ENCODE measurements at places on chromosomes 5 and 9.

DNA sequence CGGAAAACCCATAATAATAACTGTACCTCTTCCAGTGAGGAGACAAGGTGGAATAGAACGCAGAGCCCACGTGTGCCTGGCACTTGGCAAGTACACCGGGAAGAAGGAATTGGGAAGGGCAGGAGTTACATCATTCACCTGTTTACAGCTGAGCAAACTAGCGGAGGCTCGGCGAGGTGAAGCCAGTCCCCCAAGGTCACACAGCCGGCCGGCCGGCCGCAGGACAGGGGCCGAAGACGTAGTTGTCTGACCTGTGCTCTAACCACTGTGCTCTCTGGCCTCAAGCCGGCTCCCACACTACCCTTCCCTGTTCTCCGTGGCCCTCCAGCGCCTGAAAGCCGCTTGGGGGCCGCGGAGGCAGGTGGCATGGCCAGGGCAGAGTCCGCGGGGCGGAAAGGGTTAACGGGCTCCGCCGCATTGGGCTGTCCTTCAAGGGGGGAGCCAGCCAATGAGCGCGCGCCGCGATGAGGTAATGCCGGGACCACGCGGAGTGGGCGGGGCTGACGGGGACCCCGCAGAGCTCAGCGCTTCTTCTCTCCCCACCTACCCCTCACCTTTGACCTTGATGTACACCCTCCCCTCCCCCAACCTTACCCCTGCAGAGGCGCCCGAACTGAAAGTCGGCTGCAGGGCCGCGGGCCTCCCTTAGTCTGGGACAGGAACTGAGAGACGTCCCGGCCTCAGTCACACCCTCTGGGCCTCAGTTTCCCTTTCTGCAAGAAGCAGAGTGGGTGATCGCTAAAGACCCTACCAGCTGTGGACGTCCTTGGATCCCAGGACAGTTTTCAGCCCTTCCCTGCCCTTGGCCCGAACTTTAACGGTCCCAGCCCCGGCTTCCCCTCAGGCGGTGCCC, 125.1 kb downstream of the C9orf50 start:
- no peak for DNase-seq

DNA sequence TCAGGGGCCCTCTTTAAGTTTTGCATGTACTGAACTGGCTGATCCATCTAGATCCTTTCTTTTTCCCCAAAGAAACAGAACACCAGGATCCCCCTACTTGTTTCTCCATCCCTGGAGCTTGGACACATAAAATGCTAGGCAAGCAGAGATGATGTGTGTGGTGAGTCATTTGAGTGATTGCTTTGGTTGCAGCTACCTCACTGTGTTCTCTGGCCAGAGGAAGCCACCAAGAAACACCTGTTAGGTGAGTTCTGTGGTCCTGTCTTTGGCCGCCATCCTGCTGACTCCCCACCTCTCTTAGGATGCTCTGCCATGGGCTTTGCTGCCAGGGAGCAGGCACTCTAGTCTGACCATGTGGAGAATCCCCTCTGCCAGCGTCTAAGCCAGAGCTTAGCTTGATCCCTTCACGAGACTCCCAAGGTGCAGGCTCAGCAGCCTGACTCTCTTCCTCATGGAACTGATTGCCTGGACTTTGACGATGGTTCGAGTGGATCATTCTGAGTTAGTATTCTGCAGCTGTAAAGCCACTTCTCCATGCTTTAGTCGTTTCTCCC, 27.3 kb upstream of the DENND1A start:
- DNase-seq = no peak

GRCh38 chr5:78920604-78921003, 64.5 kb downstream of the ARSB start:
- DNase-seq = no peak

DNA sequence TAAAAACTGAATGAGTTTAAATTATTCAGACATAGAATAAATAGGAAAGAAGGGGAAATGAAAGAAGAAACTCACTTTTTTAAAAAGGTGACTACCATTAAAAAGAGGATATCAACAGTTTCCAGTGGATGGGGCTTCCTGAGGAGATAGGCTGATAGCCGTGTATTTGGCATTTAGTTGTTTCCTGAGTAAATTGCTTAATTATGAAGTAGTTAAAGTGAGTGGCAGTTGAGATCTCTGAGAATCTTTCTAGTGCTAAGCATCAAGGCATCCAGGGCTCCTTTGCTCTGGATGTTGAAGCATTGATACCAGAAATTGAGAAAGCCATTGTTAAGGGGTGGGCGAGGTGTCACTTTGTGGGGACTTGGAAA, 2.7 kb downstream of the TNFAIP8 start:
- DNase-seq = no peak

GRCh38 chr9:83544002-83544698, 5.9 kb upstream of the FRMD3 start:
- DNase-seq = no peak

- peak; percentile 83 for DNase-seq
These were observed 78.9 kb upstream of the RPS23 start for GRCh38 chr5:82356808-82357671.

DNA sequence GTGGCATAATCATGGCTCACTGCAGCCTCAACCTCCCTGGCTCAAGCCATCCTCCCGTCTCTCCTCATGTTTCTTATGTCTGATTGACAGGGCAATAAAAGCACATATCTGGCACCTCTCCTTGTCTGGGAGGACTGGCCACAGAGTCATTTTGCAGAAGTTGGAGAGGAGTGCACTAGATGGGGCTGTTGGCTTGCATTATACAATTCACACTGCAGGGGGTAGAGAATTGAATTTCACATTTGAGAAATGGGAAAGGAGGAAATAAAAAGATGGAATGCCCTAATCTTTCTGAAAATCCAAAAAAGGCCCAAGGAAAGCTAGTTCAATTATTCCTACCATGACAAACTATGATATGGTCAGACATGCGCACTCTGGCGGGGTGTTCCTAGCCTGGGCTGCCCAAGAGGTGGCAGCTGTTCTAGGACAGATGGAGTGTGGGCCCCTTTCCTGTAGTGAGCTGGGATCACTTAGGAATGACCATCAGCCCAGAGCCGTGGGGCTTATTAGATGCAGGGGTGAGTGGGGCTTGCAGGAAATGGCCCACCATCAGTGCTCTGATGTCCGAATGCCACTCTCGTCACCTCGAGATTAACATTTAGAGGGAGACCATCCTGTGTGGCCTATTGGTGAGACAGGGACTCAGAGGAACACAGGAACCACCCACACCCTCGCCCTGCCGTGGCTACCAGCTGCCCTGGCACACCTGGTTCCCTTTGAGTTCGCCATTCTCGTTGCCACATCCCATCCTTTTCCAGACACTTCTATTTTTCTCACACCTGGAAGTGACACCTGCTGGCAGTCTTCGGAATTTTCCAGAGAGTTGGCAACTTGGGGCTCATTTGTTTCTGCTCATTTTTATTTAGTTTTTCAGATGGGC, 21.8 kb upstream of the ANKRD18A start:
- DNase-seq = no peak

- no peak for DNase-seq
These were observed 150.0 kb downstream of the CDC42SE2 start for GRCh38 chr5:131413605-131414559.

- no peak for DNase-seq
These were observed 23.0 kb downstream of the SLC9A3 start for GRCh38 chr5:501105-501830.

GRCh38 chr5:158910782-158911692, 188.7 kb downstream of the EBF1 start:
- no peak for DNase-seq

DNA sequence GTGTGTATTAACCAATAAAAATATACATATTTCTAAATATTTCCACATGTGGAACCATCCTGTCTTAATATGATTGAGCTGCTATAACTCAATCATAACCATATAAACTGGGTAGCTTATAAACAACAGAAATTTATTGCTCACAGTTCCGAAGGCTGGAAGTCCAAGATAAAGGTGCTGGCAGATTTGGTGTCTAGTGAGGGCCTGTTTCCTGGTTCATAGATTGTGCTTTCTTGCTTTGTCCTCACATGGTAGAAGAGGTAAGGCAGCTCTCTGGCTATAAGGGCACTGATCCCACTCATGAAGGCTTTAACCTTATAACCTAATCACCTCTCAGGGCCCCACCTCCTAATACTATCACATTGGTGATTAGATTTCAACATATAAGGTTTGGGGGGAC, 14.0 kb upstream of the PRKAA1 start:
- DNase-seq = no peak

GRCh38 chr5:86646671-86647070, 28.9 kb downstream of the COX7C start:
- no peak for DNase-seq

- no peak for DNase-seq
These were observed 173.7 kb downstream of the CPLANE1 start for GRCh38 chr5:37075399-37075950.

- DNase-seq = no peak
These were observed 33.3 kb downstream of the PIP5K1B start for GRCh38 chr9:68738358-68738757.

- DNase-seq = no peak
These were observed 56.8 kb upstream of the PHYKPL start for GRCh38 chr5:178289438-178289837.

GRCh38 chr9:3391414-3391813, 134.4 kb downstream of the RFX3 start:
- no peak for DNase-seq

DNA sequence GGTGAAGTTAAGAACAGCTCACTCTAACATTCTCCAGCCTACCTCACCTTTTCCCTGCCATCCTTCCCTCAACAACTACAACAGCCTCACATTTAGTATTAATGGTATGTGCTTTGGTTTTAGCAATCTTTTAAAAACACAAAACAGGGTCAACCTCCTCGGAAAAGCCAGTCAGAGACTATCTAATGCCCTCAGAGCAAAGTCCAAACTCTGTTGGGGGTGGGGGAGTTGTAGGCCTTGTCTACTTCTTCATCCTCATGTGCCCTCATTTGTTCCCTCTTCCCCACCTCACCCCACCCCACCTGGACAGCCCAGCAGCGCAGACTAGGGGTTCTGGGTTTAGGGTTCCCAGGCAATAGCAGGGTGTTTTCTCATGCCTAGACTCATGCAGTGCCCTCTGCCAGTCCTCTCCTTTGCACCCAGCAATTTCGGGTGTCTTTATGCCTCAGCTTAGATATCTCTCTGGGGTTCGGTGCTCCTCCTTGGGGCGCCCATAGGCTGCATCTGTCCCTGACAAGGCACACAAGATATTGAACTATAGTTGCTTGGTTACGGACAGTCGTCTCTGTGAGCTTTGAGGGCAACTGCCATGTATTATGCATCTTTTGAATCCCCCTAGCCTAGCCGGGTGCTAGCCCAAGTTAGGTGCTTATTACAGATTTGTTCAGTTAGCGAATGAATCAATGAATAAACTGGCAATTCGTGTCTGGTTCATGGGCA, 762 bp upstream of the TCOF1 start:
- no peak for DNase-seq

GRCh38 chr9:134590240-134591081, 51.1 kb upstream of the COL5A1 start:
- no peak for DNase-seq

- DNase-seq = no peak
These were observed 85.5 kb upstream of the MYO10 start for GRCh38 chr5:17021602-17021932.

GRCh38 chr5:134018154-134018985, 13.6 kb upstream of the VDAC1 start:
- no peak for DNase-seq

GRCh38 chr9:88808019-88808656, 183.1 kb upstream of the S1PR3 start:
- no peak for DNase-seq

DNA sequence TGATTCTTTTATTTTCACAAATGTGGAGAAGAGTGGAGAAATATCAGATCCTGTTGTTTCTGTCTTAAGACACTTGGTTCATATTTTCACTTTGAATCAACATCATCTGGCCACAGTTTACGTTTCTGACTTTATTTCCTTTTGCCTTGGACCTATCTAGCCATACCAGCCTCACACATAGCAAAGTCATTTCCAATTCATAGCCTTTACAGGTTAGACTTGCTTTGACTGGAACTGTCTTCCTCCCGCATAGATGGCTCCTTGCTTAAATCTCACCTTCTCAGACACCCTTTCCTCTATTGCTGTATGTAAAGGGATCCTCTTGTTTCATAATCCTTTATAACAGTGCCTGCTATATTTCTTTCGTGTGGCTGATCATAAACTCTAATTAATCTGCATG, 297.8 kb downstream of the SH3GL2 start:
- DNase-seq = no peak

DNA sequence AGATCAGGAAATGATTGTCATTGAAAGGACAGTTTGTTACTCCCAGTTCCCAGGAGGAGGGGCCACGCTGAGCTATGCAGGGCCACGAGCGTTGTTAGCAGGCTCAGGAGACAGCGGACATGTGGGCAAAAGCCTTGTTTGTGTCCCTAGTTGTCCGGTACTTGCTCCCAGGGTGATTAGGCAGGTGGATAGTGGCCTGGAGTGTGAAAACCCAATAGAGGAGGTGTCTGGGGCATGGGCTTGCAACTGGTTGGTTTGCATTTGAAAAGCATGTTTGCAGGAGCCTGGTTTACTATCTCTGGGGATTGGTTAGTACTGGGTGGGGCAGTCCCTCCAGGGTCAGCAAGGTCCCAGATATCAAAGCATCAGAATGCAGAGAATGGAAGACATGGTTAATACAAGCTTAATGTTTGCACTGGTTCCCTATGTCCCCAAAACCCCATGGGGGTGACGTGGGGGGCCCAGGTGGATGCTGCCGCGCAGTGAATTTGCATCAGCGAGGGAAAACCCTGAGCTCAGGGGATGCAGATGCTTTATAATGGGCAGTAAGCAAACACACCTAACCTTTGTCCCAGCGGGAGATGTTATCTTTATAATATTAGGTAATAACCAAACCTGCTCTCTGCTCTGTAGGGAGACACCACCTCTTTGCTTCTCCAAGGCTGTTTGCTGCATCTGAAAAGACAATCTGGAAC, 39.7 kb downstream of the ROPN1L start:
- no peak for DNase-seq

- DNase-seq = no peak
These were observed 124.0 kb upstream of the TLE4 start for GRCh38 chr9:79447762-79448161.

DNA sequence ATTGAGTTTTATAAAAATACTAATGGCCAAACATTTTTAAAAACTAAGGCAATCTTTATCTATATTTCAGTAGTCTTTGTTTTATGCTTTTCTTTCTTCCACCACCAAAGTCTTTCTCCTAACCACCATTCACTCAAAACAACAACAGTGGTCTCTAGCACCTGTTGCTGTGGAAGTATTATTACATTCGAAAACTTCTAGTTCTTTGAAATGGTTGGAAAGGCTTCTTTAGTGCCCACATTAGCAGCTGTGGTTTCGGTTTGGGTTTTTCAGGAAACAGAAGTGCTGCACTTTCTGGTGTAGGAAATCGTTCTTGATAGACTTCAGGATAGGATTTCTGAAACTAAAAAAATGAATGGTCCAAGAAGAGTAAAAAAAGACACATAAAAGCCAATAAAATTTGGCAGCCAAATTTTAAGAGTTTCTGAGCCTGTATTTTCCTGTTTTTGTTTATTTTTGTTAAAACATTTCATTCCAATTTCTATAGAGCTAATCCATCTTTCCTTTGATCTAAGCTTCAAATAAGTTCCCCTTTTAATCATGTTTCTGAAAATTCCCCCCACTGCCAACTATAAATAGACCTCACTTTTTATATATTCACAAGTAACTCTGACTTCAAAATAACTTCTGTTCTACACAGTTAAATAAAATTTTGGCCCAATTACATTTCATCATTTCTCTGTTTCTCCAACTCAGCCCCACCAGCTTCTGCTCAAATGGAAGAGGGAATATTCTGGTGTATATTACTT, 102.2 kb downstream of the DEPDC1B start:
- DNase-seq = no peak

- no peak for DNase-seq
These were observed 29.9 kb downstream of the TENT4A start for GRCh38 chr5:6743161-6743560.

GRCh38 chr5:73686912-73687311, 60.9 kb downstream of the ARHGEF28 start:
- no peak for DNase-seq

All from urinary bladder (tissue), 4 donors.